ENCODE measurements at places on chromosomes 6 and 20.

- peak; percentile 87 for ATAC-seq
These were observed 51.9 kb downstream of the GCLC start for GRCh38 chr6:53492860-53493634.

GRCh38 chr6:53103993-53104675, 38.9 kb downstream of the FBXO9 start:
- no peak for ATAC-seq

- ATAC-seq: no peak
These were observed 35.2 kb downstream of the NTSR1 start for GRCh38 chr20:62743777-62744317.

GRCh38 chr6:110953633-110954303, 4.7 kb upstream of the GTF3C6 start:
- ATAC-seq: no peak

DNA sequence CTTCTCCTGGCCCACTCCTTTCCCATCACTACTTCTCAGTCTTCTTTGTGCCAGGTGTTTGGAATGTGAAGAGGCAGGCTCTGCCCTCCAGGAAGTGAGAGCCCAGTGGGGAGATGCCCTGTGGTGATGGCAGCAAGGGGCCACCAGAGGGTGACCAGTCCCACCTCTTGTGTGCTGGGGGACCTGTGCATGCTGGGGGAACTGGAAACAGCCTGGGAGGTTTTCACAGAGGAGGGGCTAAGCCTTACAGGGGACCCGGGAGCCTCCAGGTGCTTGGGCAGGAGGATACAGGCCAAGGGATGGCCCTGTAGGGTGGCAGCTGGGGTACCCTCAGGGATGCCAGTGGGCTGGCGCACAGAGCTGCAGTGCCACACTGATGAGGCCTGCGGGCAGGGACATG, 72.3 kb downstream of the RAMACL start:
- ATAC-seq: peak; percentile 38

GRCh38 chr6:143877584-143878271, 13.5 kb downstream of the ZC2HC1B start:
- no peak for ATAC-seq

- peak; percentile 61 for ATAC-seq
These were observed 21.2 kb upstream of the NFATC2 start for GRCh38 chr20:51563486-51564332.

- ATAC-seq: peak; percentile 95
These were observed 8.2 kb upstream of the MTHFD1L start for GRCh38 chr6:150857062-150857944.

DNA sequence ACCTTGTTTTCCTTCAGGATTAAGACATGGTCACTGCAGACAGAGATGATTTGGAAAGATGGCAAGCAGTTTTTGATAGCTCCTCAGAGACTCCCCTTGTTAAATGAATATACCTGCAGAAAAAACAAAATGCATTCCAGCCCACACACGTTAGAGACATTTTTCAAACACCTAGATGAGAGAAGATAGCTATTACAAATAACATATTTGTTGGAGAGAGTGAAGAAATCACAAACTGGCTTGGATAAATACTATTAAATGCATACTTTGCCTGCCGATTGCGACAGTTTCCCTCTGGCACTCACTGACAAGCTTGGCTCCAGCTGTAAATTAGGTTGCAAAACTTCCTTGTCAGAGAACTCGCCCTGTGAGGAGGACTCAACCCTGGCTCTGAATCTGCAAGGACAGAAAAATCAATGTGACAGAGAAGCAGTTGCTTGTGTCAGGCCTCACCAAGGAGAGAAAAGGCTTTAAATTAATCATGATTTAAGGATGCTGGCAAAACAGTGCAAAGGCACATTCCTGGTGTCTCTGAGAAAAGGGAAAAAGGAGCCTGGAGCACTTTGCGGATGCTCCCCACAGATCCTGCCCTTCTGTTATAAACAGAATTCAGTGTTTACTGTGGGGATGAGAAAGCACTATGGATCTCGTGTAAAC, 423.7 kb upstream of the MARCKS start:
- peak; percentile 54 for ATAC-seq

GRCh38 chr6:20432692-20433091, 31.0 kb downstream of the E2F3 start:
- no peak for ATAC-seq

DNA sequence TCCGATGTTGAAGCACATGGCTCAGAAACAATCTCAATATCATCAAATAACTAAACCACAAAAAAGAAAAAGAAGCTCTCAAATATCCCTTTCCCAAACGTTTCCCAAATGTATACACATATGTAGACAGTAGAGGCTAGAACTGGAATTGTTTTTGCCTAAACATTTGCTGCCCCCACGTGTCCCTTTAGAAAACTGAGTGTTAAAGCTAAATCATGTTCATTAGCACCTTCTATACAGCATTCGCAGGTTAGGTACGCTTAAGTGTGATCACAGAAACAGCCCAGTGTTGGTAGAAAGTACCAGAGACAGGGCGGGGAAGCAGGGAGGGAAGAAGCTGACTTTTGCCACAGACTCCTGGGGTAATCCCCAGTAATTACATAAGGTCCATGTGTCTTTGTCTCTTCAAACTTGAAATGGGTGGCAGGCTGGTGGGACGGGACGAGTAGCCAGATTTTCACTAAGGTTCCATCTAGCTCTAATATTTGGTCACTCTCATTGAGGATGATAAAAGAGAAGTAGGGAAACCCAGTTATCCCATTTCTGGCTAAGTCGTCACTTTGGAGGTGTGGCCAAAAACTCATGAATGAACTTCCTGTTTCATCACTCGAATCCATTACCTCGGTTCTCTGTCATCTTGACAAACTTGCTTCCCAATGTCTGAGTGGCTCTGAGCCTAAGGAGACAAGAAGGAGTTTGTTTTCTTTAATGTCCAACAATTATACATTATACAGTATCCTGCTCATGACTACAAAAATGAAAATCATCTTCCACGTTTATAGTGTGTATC, 15.0 kb upstream of the TFAP2A start:
- ATAC-seq: peak; percentile 76

- no peak for ATAC-seq
These were observed 88.3 kb downstream of the SSR1 start for GRCh38 chr6:7224731-7225130.

DNA sequence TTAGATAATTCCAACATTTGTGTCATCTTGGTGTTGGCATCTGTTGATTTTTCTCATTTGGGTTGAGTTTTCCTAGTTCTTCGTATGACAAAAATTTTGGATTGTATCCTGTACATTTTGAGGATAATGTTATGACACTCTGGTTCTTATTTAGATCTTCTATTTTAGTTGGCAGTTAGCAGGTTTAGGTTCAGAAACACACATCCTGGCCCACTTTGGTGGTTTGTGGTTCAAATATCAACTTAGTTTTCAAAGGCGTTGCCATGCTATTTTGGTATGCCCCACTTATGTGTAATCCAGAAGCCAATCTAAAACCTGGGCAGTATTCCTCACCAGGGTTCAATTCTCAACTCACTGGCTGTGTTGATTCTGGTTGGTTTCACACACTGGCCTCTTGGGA, 68.2 kb downstream of the NOX3 start:
- no peak for ATAC-seq

GRCh38 chr6:88304520-88304919, 138.4 kb upstream of the CNR1 start:
- ATAC-seq: no peak

DNA sequence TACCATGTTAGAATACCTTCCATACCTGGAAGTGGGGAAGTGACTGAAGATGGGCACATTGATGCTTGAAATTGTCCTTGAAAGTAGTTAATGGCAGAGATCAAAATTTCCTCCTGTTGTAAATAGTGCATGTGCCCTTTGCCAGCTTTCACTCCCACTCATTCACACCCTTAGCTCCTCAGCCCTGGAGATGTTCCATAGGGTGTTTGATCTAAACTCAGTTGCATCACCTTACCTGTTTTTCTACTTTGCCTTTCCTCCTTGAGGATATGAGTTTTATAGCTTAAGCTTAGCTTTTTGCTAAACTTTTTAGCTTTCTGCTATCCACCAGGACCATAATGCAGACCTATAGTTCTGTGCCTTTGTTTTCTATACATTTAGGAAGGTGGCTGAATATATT, 69.0 kb downstream of the CEP57L1 start:
- ATAC-seq: no peak

DNA sequence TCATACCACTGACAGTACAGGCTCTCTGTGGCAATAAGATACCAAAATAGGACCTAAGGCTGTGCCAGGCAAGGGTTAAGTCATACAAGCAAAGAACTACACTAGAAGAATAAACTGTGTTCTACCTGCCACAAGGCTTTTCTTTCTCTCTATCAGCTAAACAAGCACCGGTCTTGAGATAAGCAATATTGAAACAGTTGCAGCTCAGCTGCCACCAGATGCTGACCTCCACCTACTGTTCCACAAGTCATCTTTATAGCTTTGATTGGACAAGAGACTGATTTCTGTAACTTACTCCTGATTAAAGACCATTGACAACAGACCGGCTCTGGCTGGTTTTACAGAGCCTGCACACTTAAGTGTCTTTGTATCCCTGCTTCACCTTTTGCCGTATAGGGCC, 24.1 kb downstream of the SCP2D1 start:
- no peak for ATAC-seq

DNA sequence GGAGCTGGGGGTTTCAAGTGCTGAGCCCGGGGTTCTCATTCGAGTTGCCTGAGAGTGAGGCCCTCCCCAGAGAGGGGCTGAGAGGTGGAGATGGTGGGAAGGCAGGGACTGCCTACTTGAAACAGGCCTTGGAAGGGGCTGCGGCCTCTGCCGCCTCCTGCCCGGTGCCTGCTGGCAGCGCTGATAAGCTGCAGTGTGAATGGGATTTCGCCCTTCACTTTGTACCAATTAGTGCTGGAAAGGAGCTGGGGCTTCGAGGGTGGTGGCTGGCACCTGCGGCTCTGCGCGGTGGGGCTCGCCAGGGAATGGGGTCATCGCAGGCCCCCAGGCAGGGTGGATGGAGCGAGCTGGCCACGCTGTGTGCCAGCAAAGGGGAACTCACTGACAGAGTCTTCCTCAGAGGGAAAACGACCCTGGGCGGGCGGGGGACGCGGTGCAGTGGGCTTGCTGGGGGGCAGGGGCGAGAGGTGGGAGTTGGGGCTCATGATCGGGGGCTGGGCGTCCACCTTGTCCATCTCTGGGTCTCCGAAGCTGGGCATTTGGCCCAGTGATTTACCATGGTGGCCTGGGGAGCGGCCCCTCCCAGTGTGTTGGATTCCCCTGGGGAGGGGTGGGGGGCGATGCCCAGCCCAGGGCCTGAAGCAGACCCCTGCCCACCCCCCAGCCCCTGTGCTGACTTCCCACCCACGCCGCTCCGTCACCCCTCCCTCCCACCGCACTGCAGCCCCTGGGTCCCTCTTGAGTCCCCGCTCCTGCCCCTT, 22.9 kb downstream of the COL20A1 start:
- ATAC-seq: no peak

DNA sequence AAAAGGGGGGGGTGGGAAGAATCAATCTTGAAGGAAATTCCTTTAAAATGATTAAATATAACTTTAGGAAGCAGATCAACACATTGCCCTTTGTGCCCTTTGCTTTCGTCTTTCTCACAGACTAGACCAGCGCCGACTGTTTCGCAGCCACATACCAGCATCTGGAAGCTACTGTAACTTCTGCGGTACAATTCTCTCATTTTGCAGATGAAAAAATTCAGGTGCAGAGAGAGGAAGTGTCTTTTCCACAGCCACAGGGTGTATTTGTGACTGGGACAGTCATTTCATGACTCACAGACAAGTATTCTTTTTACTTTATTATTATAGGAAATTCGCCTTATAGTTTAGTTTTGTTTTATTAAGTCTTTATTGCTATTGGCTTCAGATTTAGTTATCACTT, 84.2 kb downstream of the UST start:
- no peak for ATAC-seq

DNA sequence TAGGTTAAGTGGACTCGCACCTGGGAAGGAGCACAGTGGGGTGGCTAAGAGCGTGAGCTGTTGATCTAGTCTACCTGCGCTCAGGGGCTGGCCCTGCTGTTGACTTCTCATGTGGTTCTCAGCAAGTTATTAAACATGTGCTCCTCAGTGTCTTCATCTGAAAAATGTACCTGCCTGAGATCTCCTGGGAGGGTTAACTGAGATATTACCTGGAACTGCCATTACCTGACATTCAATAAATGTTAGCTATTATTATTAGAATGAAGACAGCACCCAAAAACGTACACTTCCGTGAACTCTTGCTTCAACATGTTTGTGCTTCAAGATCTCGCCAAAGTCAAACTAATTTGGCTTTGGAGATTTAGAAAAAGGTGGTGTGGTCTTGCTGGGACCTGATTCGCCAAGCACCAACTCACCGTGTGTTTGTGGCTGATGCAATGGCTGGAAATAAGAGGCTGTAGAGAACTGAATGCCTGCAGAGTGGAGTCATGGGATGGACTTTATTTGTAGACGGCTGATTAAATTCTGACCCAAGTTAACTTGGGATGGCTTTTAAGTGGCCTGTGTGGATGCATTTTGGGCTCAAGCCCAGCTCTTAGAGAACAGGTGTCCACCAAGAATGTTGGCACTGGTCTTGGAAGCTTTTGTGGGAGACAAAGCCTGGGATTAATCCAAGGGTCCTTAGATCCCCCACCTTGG, 692.9 kb downstream of the QKI start:
- no peak for ATAC-seq

DNA sequence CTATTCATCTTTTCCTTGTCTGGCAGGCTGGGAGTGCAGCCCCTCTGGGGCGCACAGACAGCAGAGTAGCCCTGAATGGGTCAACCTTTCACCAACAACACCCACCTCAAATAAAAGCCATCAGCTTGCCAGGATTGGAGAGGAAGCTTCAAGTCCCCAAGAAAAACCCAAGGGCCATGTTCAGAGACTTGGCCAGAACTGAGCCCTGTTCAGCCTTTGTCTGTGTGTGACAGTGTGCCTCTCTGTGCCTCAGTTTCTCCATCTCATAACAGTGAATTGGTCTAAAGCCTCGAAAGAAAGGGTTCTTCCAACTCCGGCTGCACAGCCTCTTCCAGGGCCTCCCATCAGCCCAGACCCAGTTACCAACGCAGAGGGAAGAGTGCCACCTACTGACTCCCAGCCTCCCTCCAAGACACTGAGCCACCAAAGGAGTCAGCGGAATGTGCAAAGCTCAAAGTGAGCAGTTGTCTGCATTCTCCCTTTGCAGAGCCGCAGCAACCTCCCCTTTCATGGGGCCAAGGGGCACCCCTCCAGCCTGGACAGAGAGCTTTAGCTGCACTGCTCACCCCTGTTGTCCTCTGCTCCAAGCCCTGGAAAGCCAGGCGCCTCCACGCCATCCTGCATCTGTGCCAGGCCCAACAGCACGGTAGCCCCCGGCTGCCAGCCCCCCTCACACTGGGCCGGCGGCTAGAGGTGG, 82.7 kb upstream of the TOP1 start:
- ATAC-seq: peak; percentile 94

- ATAC-seq: no peak
These were observed 1.0 kb upstream of the E2F3 start for GRCh38 chr6:20400456-20401204.

- peak; percentile 80 for ATAC-seq
These were observed 62.2 kb downstream of the ZDHHC14 start for GRCh38 chr6:157443066-157443800.

DNA sequence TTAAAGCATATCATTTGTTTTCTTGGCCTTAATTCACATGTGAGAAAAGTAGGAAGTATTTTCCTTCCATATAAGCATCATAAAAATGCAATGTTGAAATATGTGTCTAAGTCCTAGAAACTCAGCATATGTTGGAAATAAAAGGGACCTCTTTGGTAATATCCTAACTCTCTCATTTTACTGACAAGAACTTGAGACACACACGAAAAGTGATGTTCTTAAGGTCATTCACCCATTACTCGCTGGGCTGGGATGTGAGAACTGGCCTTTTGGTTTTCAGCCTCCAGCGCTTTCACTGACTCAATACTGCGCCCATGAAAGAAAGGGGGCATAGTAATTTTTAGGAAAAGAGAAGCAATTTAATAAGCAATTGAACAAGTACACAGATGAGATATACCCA, 153.5 kb upstream of the SCGN start:
- ATAC-seq: no peak

Data from SK-N-SH treated with all-trans-retinoic acid at 6 μM for 48 hours (cell line).